8988T (cell line): ENCODE measurements at places on chromosomes 2 and 18.

- DNase-seq = no peak
Measured at GRCh38 chr2:199556527-199557285, 99.0 kb upstream of the SATB2 start.

GRCh38 chr2:208025814-208026184 is 472 bp upstream of the PLEKHM3 start:
- DNase-seq = no peak

DNA sequence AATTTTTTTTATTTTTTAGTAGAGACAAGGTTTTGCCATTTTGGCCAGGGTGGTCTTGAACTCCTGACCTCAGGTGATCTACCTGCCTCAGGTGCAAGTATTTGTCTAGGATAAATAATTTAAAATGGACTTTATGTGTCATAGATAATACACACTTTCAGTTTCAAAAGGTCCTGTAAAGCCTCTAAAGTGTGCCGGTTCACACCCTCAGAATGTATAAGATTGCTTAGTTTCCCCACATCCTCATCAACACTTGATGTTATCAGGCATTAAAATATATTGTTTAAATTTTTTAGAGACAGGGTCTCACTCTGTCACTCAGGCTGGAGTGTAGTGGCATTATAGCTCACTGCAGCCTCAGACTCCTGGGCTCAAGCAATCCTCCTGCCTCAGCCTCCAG is 170.5 kb downstream of the ANKRD44 start:
- DNase-seq = no peak

- no peak for DNase-seq
Measured at GRCh38 chr2:212935752-212936151, 215.7 kb downstream of the IKZF2 start.

GRCh38 chr2:83874066-83874465 is 585.0 kb downstream of the SUCLG1 start:
- DNase-seq = no peak

- DNase-seq = no peak
Measured at GRCh38 chr18:3790703-3791102, 340.7 kb downstream of the TGIF1 start.

- no peak for DNase-seq
Measured at GRCh38 chr2:16785149-16785548, 119.5 kb upstream of the CYRIA start.

- DNase-seq = no peak
Measured at GRCh38 chr2:237682856-237683670, 55.7 kb downstream of the LRRFIP1 start.

- no peak for DNase-seq
Measured at GRCh38 chr18:13268158-13269012, 49.8 kb downstream of the LDLRAD4 start.

- DNase-seq = no peak
Measured at GRCh38 chr18:69996951-69997798, 49.5 kb upstream of the CD226 start.

- DNase-seq = peak; percentile 81
Measured at GRCh38 chr2:25165992-25166875, 2.1 kb downstream of the POMC start.
